ENCODE measurements at places on chromosomes 6 and 20.

DNA sequence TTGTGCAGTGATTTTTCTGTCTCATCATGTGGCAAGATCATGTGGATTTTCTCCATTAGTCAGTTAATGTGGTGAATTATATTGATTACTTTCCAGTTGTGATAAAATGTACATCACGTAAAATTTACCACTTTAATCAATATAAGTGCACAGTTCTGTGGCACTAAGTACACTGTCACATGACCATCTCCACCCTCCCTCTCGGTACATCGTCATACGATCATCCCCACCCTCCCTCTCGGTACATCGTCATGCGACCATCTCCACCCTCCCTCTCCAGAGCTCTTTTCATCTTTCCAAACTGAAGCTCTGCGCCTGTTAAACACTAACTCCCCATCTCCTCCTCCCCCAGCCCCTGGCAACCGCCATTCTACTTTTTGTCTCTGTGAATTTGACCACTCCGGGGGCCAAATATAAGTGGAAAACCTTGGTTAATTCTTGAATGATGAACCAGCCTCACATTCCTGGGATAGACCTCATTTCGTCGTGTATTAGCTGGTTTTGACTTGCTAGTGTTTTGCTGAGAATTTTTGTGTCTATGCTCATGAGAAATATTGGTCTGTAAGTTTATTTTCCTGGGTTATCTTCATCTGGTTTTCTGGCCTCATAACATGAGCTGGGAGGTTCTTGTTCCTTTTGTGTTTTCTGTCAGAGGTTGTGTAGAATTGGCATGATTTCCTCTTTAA lies 10.8 kb downstream of the NTSR1 start:
- DNase-seq, result no peak

- DNase-seq, result no peak
Measured at GRCh38 chr6:106757267-106757666, 127.9 kb downstream of the QRSL1 start.

GRCh38 chr6:69914015-69914485 lies 47.7 kb downstream of the COL19A1 start:
- no peak for DNase-seq

DNA sequence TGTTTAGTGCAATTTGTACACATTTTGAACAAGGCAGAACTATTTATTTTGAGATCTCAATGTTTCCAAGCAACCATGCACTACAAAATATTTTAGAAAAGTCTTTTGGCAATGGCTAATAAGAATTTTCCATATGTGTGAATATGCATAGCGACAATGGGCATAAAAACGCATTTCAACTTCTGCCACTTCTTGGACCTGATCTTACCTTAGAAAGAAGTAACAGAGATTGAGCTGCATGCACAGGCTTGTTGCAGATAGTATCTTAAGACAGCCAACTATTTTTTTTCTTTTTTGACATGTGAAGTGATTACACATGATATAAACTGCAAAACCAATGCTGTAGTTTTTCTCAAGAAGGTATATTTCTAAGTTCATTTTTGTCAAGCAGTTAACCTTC lies 210.4 kb upstream of the PHACTR1 start:
- no peak for DNase-seq

DNA sequence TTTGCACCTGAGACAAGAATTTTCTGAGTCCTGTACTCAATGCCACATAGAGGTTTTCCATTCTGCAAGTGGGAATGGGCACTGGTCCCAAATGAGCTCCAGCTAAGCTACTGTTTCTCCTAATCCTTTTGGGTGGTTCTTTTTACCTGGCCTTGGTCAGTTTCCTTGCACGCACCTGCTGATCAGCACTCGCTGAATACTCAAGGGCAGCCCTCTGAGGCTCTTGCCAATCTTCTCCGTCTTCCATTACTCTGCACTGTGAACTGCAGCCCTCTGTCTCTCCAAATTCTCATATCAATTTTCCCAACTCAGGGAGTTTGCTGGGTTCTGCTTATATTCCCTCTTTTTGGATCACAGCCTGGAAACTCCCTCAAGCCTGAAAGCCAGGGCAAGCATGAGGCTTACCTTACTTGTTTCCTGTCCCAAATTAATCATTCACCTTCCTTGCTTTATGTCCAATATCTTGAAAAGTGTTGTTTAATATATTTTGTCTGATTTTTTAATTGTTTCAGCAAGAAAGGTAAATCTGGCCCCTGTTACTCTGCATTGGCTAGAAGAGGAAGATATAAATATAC lies 138.0 kb upstream of the TBX18 start:
- no peak for DNase-seq

GRCh38 chr20:16615199-16615598 lies 42.0 kb upstream of the KIF16B start:
- DNase-seq, result no peak

All from CD4-positive, alpha-beta T cell treated with Interleukin-15 for 4 hours (primary cell).